Fibroblast of skin of abdomen (primary cell): ENCODE measurements at places on chromosomes 5 and 9.

DNA sequence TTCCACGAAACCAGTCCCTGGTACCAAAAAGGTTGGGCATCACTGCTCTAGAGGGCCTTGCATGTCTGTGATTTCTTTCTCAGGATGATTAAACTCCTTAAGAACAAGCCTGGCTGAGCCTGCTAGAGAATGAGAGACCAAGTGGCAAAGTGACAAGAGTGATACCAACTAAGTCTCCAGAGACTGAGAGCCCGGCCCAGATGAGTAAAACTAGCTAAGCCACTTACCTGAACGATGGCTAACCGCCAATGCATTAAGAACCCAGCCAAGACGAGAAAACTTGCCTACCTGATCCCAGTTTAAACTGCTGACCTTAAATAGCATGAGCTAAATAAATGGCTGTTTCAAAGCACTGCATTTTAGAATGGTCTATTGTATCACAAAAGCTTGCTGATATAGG lies 5.6 kb upstream of the CCDC152 start:
- DNase-seq: no peak

DNA sequence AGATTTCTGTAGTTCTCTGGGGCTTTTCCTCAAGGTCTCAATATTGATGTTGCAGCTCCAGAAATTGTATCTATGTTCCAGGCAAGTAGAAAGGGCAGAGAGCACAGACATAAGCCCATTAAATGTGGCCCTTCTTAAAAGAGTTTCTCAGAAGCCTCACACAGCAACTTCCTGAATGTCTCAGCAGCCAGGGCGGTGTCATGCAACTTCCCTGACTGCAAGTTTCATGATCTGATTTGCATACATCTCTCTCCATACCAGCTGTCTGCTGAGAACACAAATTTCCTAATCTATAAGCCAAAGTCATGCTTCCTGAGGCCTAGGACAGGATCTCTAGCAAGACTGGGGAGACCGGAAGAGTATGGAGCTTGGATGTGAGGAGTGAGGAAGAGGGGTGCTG lies 13.0 kb downstream of the RGS7BP start:
- DNase-seq: no peak

DNA sequence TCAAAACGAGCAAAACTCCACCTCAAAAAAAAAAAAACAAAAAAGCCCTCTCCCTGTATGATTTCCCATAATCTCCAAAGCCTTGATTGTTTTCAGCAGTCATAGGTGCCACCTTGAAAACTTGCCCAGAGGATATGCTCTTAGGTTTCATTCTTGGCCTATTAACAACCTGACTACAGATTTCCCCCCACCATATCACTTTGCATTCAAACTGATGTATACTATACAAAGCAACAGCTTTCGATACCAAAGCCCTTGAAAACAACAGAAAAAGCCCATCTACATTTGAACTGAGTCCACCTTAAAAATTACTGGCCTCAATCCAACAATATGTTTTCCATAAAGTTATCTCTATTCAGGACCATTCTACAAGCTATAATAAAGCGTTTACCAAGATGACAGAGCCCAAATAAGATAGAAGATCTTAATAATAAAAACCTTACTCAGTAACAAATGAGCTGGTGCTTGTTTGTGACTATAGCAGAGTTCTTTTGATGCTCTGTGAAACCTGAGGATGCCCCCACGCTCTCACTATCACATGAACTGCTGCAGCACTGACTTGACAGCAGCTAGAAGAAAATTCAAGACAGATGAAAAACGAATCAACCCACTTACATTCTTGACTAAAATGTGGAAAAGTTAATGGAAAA lies 44.4 kb downstream of the FNBP1 start:
- DNase-seq: no peak

DNA sequence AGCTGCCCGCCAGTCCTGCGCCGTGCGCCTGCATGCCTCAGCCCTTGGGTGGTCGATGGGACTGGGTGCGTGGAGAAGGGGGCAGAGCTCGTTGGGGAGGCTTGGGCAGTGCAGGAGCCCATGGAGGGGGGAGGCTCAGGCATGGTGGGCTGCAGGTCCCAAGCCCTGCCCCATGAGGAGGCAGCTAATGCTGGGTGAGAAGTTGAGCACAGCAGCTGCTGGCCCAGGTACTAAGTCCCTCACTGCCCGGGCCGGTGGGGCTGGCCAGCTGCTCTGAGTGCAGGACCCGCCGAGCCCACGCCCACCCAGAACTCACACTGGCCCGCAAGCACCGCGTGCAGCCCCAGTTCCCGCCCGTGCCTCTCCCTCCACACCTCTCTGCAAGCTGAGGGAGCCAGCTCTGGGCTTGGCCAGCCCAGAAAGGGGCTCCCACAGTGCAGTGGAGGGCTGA lies 764.3 kb upstream of the TYRP1 start:
- DNase-seq: no peak

- DNase-seq: no peak
Measured at GRCh38 chr5:40665635-40666298, 13.9 kb upstream of the PTGER4 start.
